ENCODE measurements at places on chromosomes 4 and X.

DNA sequence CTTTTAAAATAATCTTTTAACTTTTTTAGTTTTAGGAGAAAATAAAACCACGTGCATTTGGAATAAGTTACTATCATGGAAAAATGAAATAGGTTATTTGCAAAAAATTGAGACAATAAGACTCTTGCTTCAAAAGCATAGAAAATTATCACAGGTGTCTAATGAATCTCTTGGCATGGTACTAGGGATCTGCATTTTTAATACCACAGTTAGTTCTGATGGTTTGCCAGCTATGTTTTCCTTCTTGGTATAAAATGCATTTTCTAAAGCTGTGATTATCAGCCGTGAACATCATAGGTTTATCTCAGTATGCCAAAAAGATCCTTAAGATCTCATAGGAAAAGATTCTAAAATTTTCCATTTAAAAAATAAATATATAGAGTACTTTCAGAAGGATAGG lies 83.9 kb downstream of the RASL11B start:
- no peak overlapping the region for H3K4me3 ChIP-seq
- no peak overlapping the region for H3K27ac ChIP-seq
- no peak for DNase-seq
- H3K27me3 ChIP-seq: no peaks in the 10 kb centered on the region

- DNase-seq: no peak
- H3K4me3 ChIP-seq: no peak overlapping the region
- no peak overlapping the region for H3K27ac ChIP-seq
- no peaks in the 10 kb centered on the region for H3K36me3 ChIP-seq
- H3K4me1 ChIP-seq: peaks cover 9% of the 10 kb centered on the region
These were observed 214.8 kb downstream of the SPCS3 start for GRCh38 chr4:176534566-176534965.

DNA sequence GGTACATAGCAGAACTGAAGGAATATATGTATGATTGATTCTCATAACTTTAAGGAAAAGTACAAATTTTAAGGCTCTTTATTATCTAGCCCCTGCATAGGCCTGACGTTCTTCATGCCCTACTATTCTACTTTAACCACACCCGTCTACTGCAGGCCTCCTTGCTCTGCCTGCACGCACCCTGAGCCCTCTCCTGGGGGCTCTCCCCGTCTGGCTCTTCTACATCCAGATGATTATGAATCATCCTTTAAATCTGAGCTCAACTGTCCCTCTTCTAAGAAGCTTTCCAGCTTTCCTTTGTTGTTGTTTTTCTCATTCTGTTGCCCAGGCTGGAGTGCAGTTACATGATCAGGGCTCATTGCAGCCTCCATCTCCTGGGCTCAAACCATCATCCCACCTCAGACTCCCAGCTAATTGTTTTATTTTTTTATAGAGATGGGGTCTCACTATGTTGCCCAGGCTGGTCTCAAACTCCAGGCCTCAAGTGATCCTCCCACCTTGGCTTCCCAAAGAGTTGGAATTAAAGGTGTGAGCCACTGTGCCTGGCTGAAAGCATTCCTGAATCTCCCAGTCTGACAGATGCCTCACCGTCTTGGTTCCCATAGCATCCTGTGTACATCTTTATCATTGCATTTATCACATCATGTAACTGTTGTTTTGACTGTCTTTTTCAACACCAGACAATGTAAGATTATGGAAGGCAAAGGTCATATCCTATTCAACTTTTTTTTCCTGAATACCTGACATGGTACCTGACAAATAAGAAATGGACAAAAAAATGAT lies 89.2 kb downstream of the WDFY3 start:
- H3K36me3 ChIP-seq: peaks cover 12% of the 10 kb centered on the region
- H3K27me3 ChIP-seq: no peaks in the 10 kb centered on the region
- H3K4me1 ChIP-seq: peaks cover 8% of the 10 kb centered on the region
- no peak overlapping the region for H3K27ac ChIP-seq

DNA sequence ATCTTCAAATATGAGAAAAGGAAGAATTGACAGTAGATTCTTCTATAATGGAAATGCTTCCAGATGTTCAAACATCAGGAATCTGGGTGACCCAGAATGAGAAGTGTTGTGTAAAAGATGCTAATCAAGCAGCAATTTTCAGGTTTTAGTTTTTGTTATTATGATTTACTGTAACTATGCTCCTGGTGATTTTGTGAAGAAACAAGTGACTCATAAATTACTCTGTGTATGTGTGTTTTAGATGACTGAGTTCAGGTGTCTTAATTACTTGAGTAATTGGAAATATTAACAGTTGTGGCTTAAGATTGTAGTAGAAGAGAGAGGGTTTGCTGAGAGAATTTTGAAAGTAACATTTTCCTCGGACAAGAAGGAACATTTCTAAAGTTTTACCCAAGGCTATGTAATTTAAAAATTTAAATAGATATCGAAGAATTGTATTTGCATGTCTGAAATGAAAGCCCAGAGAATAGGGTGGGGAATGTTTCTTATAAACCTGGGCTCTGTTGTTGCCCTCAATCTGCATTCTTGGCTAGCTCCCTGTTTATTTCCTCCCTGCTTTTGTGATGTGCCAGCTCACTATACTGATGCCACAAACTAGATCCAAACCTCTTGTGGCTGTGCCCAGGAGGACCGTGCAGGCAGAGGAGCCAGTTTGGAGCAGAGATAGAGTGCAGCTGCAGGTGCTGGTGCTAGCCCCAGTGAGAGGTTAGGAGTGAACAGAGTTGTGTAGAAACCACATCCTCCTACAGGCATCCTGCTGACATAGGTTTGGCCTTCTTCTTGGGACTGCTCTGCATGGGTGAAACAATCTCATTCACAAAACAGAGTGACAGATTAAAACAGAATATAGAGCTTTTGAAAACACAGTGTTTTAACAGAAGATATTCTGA lies 25.4 kb upstream of the TNIP3 start:
- H3K27ac ChIP-seq: no peak overlapping the region
- no peaks in the 10 kb centered on the region for H3K36me3 ChIP-seq
- H3K4me1 ChIP-seq: peaks cover 3% of the 10 kb centered on the region
- peaks cover 23% of the 10 kb centered on the region for H3K27me3 ChIP-seq
- H3K4me3 ChIP-seq: no peak overlapping the region

- H3K27ac ChIP-seq: no peak overlapping the region
- H3K4me3 ChIP-seq: no peak overlapping the region
- H3K27me3 ChIP-seq: no peaks in the 10 kb centered on the region
- no peaks in the 10 kb centered on the region for H3K4me1 ChIP-seq
- H3K36me3 ChIP-seq: peaks cover 2% of the 10 kb centered on the region
- DNase-seq: no peak
These were observed 71.1 kb upstream of the ZCCHC13 start for GRCh38 chrX:74232859-74233258.

All from neural crest cell (in vitro differentiated cells).